ENCODE measurements at places on chromosomes 12 and 14.

DNA sequence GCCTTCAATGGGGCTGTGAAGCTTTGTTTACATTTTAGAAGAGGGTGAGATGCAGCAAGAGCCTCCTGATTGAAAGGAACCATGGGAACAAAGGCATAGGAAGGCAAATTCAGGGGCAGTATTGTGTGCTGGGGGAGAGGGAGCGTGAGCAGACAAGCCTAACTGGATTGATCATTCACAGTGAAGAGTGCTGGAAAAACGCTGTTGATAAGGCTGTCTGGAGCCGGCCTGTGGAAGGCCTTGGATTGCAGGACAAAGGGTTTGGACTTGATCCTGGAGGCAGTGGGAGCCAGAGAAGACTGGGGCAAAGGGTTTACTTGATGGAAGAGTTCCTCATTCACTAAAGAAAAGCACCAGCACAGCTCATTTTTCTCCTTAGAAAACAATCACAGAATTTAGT, 160.5 kb downstream of the PAH start:
- no peak for DNase-seq

DNA sequence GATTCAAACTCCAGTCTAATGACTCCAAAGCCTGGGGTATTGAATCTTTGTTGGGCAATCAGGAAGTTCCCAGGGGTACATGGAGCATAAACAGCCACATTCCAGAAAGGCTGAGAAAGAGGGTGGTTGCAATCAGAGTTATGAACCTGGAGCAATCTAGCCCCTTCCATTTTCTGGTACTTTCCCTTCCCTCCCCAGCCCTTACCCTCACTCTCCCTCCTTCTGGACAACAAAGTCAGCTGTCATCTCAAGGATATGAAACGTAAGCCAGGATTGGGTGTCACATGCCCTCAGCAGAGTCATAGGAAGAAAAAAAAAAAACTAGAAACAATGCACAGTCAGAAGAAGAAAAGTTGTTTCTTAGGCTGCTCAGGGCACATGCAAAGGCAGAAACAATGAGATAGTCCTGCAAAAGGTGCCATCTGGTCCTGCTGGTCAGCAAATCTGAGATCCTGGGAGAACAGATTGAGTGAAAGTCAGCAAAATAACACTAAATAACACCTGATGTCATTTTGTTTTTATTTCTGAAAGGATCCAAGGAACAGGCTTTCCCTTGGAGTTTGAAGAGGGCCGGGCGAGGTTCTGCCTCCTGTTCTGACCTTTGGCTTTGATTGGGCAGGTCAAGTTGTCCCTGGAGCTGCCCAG, 27.1 kb downstream of the TMEM229B start:
- no peak for DNase-seq

GRCh38 chr12:87793131-87793530, 236.1 kb downstream of the C12orf50 start:
- no peak for DNase-seq

DNA sequence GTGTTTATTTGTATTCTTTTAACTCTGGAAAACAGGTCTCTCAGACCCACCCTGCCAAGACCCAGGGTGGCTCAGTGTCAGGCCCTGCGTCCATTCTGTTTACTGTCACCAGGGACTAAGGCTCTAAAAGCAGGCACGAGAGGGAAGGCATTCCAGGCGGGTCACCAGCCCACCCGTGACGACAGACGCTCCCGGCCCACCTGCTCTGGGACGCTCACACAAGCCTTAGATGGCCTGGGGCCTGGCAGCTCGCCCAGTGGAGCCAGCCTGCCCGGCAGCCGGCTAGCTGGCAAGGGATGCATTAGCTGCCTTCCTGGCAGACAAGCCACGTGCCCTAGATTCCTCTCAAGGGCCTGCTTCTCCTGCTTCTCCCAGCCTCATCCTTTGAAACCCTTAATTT, 9.2 kb upstream of the NUAK1 start:
- DNase-seq = no peak

DNA sequence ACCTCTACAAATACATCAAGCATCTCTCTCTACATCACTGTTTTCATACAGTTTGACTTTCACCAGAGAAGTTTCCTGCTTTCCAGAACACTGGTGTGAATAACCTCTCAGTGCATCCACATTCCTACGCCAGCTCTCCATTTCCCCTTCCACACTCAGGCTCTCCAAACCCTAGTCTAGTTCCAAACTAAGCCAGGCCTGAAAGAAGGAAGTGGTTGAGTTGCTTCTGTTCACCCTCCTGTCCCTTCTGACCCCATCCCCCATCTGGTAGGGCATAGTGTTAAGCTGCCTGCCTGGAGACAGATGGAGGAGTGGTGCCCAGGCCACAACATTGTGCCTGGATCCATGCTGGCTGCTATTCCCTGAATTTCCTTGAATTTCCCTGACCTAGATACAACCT, 132.4 kb downstream of the GPR65 start:
- no peak for DNase-seq

- DNase-seq = no peak
Observed at GRCh38 chr14:92880351-92880750, 42.6 kb upstream of the CHGA start.

GRCh38 chr12:57543581-57543980, 3.4 kb downstream of the DCTN2 start:
- DNase-seq = no peak

GRCh38 chr14:93725993-93726392, 62.3 kb downstream of the PRIMA1 start:
- no peak for DNase-seq

DNA sequence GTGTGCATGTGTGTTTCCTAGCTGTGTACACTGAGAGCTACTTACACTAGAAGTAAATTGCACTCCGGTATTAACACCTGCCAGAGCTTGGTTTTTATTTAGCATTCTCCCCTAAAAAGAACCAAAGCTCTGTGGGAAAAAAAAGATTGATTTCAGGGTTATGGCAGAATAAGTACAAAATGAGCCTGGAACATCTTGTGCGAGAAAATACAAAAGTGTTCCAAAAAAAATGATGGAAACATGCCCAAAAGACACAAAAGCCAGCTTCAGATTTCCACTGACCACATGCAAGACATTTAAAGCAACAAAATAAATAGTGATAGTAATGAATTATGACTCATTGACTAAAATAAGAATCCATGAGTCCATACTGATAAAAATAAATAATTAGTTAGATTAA, 188.3 kb downstream of the GXYLT1 start:
- DNase-seq = no peak

All from fibroblast of skin of left biceps (primary cell).